Vagina (tissue), 2 donors: ENCODE measurements at places on chromosomes 2 and 18.

GRCh38 chr2:10402653-10403215 lies 45.4 kb downstream of the ODC1 start:
- DNase-seq: no peak
- no peak overlapping the region for H3K27ac ChIP-seq
- no peak overlapping the region for H3K4me3 ChIP-seq
- no peaks in the 10 kb centered on the region for H3K27me3 ChIP-seq

DNA sequence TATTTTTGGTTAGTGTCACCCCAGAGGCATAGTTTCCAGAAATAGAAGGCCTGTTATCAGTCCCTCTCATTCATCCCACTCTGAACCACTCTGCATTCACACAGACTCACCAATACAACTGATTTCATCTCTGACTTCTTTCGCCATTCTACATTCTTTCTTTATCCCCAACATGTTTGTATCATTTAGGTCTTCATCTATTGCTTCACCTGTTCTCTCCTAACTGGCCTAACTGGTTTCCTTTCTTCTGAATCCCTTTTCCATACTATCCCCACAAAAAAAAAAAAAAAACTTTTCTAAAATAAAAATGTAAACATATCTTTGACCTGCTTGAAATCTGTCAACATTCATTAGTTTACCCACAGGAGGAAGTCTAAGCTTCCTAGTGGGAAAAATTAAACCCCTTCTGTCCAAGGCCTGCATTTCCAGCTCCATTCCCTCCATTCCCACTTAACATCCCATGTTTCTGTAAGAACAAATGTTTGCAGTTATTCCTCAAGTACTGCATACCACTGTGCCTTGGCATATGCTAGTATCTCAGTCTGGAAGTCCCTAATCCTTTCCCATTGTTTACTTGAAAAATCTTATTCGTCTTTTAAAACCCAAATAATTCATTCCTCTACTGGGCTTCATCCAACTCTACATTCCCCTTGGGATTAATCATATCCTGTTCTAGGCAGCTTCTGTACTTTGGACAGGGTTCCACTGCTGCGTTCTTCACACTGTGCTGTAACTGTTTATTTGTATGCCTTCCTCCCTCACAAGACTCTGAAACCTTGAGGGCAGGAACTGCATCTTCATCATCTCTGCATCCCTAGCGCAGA lies 68.5 kb downstream of the FIGN start:
- H3K4me3 ChIP-seq: no peak overlapping the region
- DNase-seq: no peak
- H3K27me3 ChIP-seq: no peaks in the 10 kb centered on the region
- H3K4me1 ChIP-seq: no peaks in the 10 kb centered on the region
- H3K36me3 ChIP-seq: no peaks in the 10 kb centered on the region
- H3K27ac ChIP-seq: no peak overlapping the region

- no peak overlapping the region for H3K4me3 ChIP-seq
These were observed 232.1 kb upstream of the EPAS1 start for GRCh38 chr2:46065152-46065551.

- H3K4me3 ChIP-seq: no peak overlapping the region
- no peaks in the 10 kb centered on the region for H3K4me1 ChIP-seq
- H3K27ac ChIP-seq: no peak overlapping the region
- no peak for DNase-seq
- H3K27me3 ChIP-seq: no peaks in the 10 kb centered on the region
These were observed 56.1 kb upstream of the CDCA7 start for GRCh38 chr2:173298536-173299097.

- H3K27me3 ChIP-seq: no peaks in the 10 kb centered on the region
- no peak overlapping the region for H3K4me3 ChIP-seq
- H3K4me1 ChIP-seq: peaks cover 8% of the 10 kb centered on the region
These were observed 18.4 kb downstream of the GPR55 start for GRCh38 chr2:230906471-230907230.

DNA sequence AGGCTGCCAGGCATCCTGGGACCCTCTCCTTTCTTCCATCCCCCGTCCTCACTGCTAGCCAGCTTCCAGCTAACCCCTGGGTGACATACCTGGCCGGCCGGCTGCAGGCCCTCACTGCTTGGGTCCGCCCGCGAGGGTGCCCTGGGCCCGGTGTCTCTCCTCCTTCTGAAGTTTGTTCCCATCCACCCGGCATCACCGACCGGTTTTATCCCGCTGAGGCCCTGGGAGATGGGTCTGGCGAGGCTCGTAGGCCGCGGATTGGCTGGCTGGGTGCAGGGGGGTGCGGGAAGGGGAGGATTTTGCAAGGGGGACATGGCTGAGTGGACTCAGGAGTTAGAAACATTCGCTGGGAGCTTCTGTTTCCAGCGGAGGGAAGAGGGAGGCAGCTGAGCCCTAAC lies at the start of gene PAX8:
TSS of gene PAX8 (minus strand) at position 180 of the 398 bp plus-strand sequence. CDS start 527 bp downstream, outside the sequence.
- no peak for DNase-seq
- no peak within 1 kb of the TSS for H3K27ac ChIP-seq
- H3K36me3 ChIP-seq: no peaks in the 10 kb centered on the region
- H3K4me1 ChIP-seq: peaks cover 26% of the 10 kb centered on the region
- peaks cover 18% of the 10 kb centered on the region for H3K27me3 ChIP-seq

DNA sequence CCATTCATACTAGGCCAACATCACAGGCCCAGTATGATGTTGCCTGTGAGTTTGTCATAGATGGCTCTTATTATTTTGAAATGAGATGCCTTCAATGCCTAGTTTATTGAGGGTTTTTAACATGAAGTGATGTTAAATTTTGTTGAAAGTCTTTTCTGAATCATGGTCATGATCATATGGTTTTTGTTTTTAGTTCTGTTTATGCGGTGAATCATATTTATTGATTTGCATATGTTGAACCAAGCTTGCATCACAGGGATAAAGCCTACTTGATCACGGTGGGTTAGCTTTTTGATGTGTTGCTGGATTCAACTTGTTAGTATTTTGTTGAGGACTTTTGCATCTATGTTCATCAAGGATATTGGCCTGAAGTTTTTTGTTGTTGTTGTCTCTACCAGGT lies 195.8 kb upstream of the FN1 start:
- no peaks in the 10 kb centered on the region for H3K27me3 ChIP-seq
- H3K4me3 ChIP-seq: no peak overlapping the region
- no peaks in the 10 kb centered on the region for H3K36me3 ChIP-seq
- no peaks in the 10 kb centered on the region for H3K4me1 ChIP-seq

DNA sequence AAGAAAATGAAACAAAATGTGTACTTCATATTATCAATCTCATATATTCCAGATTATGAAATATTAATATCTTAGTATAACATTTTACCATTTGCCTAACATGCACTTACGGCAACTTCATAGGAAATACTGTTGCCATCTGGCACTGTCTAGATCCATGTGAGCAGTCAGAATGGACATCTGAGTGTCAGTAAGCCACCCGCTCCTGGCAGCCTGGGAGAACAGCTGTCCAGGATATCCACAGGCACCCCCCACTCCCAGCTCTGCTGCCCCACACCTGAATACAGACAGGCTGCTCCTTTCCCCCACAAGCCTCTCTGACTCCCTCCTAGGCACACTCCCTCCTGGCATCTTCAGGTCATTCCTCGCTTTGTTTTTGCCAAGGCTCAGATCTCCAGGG lies 127.0 kb downstream of the GAREM1 start:
- no peaks in the 10 kb centered on the region for H3K27me3 ChIP-seq
- no peaks in the 10 kb centered on the region for H3K36me3 ChIP-seq
